Chondrocyte (in vitro differentiated cells): ENCODE measurements at places on chromosomes 1 and 21. TPM values are rescaled to one million over a fixed set of nuclear protein-coding genes. Genes with fewer than 3 reads are reported as not detected.

Gene CACNA1S
- 0.07 to 0.46 TPM (median 0.40 TPM) in 3 replicates for total RNA-seq

Gene PPM1J
- total RNA-seq: 0.59 to 0.87 TPM (median 0.85 TPM) in 3 replicates

Gene CASZ1
- 1.9 to 4.1 TPM (median 3.4 TPM) in 3 replicates for total RNA-seq

Gene ELOA
- total RNA-seq: 41.7 to 47.8 TPM (median 42.9 TPM) in 3 replicates

Gene RHOU
- total RNA-seq: 3.8 to 6.0 TPM (median 5.9 TPM) in 3 replicates

Gene IL20
- not detected in 3 replicates for total RNA-seq

Gene LRRC39
- total RNA-seq: 1.00 to 1.3 TPM in 2 of 3 replicates, not detected in the other

Gene PDZK1
- 0.38 to 1.1 TPM (median 0.50 TPM) in 3 replicates for total RNA-seq

Gene KIF14
- 1.3 to 2.1 TPM (median 2.0 TPM) in 3 replicates for total RNA-seq

Gene PLXNA2
- total RNA-seq: 22.0 to 37.9 TPM (median 24.9 TPM) in 3 replicates

Gene CNR2
- total RNA-seq: not detected in 3 replicates

Gene RIPK4
- 6.1 to 11.3 TPM (median 11.1 TPM) in 3 replicates for total RNA-seq

Gene BMP8B
- total RNA-seq: 0.07 to 0.25 TPM (median 0.18 TPM) in 3 replicates

Gene AKR7A3
- total RNA-seq: 0.45 to 1.5 TPM (median 0.51 TPM) in 3 replicates

Gene CD101
- 0.79 to 1.4 TPM (median 1.0 TPM) in 3 replicates for total RNA-seq

Gene FOXO6
- total RNA-seq: 1.1 to 3.2 TPM (median 1.7 TPM) in 3 replicates

Gene USH2A
- not detected in 3 replicates for total RNA-seq

Gene MARK1
- 3.0 to 4.1 TPM (median 3.8 TPM) in 3 replicates for total RNA-seq

Gene SLC66A1
- total RNA-seq: 15.7 to 20.1 TPM (median 18.8 TPM) in 3 replicates

Gene SLC19A2
- total RNA-seq: 3.8 to 5.8 TPM (median 4.9 TPM) in 3 replicates

Gene PADI2
- total RNA-seq: 20.9 to 74.9 TPM (median 72.6 TPM) in 3 replicates

Gene CRABP2
- total RNA-seq: 88.7 to 193 TPM (median 93.5 TPM) in 3 replicates

Gene CD5L
- not detected in 3 replicates for total RNA-seq

Gene UBR4
- 133 to 144 TPM (median 135 TPM) in 3 replicates for total RNA-seq

Gene CFHR4
- not detected in 3 replicates for total RNA-seq
